ENCODE measurements at places on chromosomes 2 and 18. TPM values are rescaled to one million over a fixed set of nuclear protein-coding genes. Genes with fewer than 3 reads are reported as not detected.

The RAB17 gene
- not detected for total RNA-seq

The CAVIN2 gene
- total RNA-seq, result not detected

The ARHGAP25 gene
- total RNA-seq, result 97.8 TPM

The CARF gene
- total RNA-seq, result 13.3 TPM

The SP140 gene
- total RNA-seq, result 53.3 TPM

The COL6A3 gene
- 0.92 TPM for total RNA-seq

GRCh38 chr2:144274131-144274530, 245.8 kb downstream of the ZEB2 start:
- H3K36me3 ChIP-seq, result no peaks in the 10 kb centered on the region
- H3K4me1 ChIP-seq, result no peaks in the 10 kb centered on the region
- no peak overlapping the region for H3K27ac ChIP-seq
- no peaks in the 10 kb centered on the region for H3K27me3 ChIP-seq
- DNase-seq, result no peak
- H3K4me3 ChIP-seq, result no peak overlapping the region

DNA sequence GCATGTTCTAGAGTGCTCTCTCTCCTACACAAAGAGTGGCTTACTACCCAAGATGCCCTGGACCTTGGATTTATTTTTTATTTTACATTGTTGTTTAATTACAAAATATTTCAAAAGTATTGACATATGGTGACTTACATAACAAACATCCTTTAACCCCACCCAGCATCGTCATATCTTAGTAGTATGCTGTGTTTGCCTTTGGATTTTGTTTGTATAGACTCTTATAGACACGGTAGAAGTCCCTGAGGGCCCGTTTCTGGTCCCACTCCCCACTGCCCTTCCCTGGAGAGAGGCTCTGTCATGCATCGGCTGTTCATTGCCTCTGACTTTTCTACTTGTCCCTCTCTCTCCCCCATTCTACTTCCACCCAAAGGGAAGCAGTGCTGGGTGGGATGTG, 112.0 kb downstream of the ZBTB7C start:
- no peak overlapping the region for H3K27ac ChIP-seq
- H3K4me1 ChIP-seq, result peaks cover 15% of the 10 kb centered on the region
- no peaks in the 10 kb centered on the region for H3K27me3 ChIP-seq
- no peak overlapping the region for H3K4me3 ChIP-seq
- no peak for DNase-seq

- H3K27ac ChIP-seq, result no peak overlapping the region
- no peaks in the 10 kb centered on the region for H3K4me1 ChIP-seq
- H3K36me3 ChIP-seq, result no peaks in the 10 kb centered on the region
- DNase-seq, result no peak
- H3K4me3 ChIP-seq, result no peak overlapping the region
Measured at GRCh38 chr2:224111576-224111975, 72.5 kb upstream of the SERPINE2 start.

DNA sequence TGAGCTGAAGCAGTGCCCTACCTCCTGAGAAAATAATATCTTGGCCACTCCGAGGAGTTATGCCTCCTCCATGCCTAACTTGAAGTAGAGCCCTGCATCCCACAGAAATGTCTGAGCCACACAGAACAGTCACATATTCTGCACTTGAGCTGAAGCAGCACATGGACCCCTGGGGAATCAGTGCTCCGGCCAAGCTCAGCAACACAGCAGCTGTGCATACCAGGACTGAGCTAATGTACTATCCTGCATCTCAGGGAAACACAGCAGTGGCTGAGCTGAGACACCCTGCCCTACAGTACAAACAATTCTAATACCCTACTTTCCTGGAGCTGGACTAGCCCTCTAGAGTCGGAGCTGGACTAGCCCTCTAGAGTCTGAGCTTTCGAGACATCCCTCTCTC, 166.9 kb downstream of the ZNF516 start:
- H3K4me3 ChIP-seq, result no peak overlapping the region
- H3K27ac ChIP-seq, result no peak overlapping the region
- no peaks in the 10 kb centered on the region for H3K36me3 ChIP-seq
- DNase-seq, result no peak
- H3K27me3 ChIP-seq, result peaks cover 18% of the 10 kb centered on the region

DNA sequence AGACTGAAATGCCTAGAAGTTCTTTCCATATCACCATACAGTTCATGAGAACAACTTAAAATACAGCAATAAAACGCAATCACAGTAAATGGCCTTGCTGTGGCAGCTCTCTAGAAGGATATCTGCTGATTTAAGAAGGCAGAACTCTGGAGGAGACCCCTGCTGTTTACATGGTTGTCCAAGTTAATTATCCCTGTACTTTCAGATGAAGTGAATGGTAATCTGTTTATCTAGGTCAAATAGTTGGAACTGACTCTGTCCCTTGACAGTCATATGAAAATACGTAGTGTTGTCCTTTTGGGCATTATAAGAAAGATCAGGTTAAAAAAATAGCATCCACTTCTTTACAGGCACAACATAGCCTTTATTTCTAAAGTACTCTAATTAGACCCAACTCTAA, 115.6 kb downstream of the COLEC12 start:
- no peak overlapping the region for H3K27ac ChIP-seq
- no peaks in the 10 kb centered on the region for H3K36me3 ChIP-seq
- peaks cover 2% of the 10 kb centered on the region for H3K27me3 ChIP-seq
- H3K4me1 ChIP-seq, result peaks cover 4% of the 10 kb centered on the region

DNA sequence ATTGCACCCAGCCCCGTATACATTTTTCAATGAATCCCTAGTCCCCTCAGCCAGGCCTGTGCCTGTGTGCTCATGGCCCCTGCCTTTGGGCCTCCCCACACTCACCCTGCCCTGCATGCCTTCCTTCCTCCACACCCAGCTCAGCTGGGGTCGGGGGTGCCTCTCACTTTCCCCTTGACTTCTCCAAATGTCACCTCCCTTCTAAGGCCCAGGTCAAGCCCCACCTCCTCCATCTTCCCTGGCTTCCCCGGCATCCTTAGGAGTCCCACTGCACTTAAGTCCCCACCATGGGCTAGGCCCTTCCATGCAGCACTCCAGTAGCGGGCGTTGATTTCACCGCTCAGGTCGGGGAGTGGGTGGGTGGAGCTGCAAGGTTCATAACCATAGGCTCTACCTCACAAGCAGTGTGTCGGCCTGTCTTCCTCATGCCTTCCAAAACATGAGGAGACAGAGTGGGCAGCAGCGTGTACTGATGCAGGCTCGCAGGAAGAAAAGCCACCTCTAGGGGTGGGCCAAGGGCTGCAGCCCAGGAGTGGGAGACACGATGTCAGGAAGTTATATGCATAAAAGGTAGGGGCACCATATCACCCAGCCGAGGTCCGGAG, 47.7 kb downstream of the DNMT3A start:
- peak overlapping the region; percentile 92 for H3K27ac ChIP-seq
- peaks cover 32% of the 10 kb centered on the region for H3K36me3 ChIP-seq
- peak overlapping the region; percentile 60 for H3K4me3 ChIP-seq
- peaks cover 58% of the 10 kb centered on the region for H3K4me1 ChIP-seq
- DNase-seq, result peak; percentile 25

- DNase-seq, result no peak
- H3K36me3 ChIP-seq, result no peaks in the 10 kb centered on the region
- no peaks in the 10 kb centered on the region for H3K27me3 ChIP-seq
- H3K4me3 ChIP-seq, result no peak overlapping the region
- no peak overlapping the region for H3K27ac ChIP-seq
- no peaks in the 10 kb centered on the region for H3K4me1 ChIP-seq
Measured at GRCh38 chr18:41265047-41265446, 690.0 kb upstream of the PIK3C3 start.

DNA sequence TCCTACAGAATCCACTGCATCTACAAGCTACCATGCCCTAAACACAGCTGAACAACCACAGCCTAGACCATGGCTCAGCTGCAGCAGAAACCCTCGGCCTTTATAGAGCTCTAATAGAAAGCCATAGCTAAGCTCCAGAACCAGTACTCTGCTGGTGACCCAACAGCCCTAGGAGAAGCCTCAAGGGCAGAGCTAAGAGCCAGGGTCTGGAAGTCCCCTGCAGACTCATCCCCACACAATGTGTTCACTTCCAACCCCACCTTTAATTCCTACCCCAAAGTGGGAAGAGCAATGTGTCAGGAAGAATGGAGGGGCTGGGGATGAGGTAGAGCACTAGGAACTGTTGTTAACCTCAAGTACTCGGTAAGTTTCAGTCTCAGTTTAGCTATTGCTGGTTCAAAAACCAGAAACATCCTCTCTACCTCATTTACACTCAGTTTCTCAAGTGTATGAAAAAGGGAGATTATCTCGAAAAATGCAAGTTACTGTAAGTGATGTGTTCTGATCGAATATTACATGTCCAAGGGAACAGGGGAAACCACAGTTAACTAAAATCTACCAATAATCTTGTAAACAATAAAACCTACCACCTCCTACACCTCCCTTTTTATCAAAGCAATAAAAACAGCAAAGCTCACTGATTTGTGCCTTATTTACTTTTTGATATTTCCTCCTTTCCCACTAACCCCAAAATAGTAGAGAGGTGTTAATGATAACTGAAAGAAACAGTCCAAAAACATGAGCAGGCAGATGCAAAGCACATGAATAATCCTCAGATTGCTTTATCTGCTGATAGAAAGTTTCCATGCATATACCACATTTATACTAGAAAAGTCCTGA, 36.2 kb downstream of the THADA start:
- peaks cover 47% of the 10 kb centered on the region for H3K36me3 ChIP-seq
- peak overlapping the region; percentile 82 for H3K27ac ChIP-seq
- H3K4me3 ChIP-seq, result no peak overlapping the region
- H3K4me1 ChIP-seq, result peaks cover 44% of the 10 kb centered on the region
- no peaks in the 10 kb centered on the region for H3K27me3 ChIP-seq

All from activated CD4-positive, alpha-beta T cell treated with anti-CD3 and anti-CD28 coated beads, Interleukin-2, amount 10 ng/mL, durations not matched to agents 7 days and 5 days (primary cell).